Prostate gland (tissue), 2 donors: ENCODE measurements at places on chromosomes 2 and 18. TPM values are rescaled to one million over a fixed set of nuclear protein-coding genes. Genes with fewer than 3 reads are reported as not detected.

CHRND gene
- 1.4 TPM for total RNA-seq

MAPK4 gene
- total RNA-seq, result 10.6 TPM

NCOA1 gene
- 72.4 TPM for total RNA-seq

KCNF1 gene
- total RNA-seq, result not detected

PIGN gene
- 30.3 TPM for total RNA-seq

IFT172 gene
- total RNA-seq, result 32.6 TPM

SESTD1 gene
- total RNA-seq, result 35.4 TPM

SERPINB11 gene
- 37.8 TPM for total RNA-seq

C1QL2 gene
- 1.4 TPM for total RNA-seq
